GM19239 (cell line): ENCODE measurements at places on chromosomes 6 and 20.
A peak's percentile ranks its signal among the peaks of the same experiment; 100 is the strongest.

DNA sequence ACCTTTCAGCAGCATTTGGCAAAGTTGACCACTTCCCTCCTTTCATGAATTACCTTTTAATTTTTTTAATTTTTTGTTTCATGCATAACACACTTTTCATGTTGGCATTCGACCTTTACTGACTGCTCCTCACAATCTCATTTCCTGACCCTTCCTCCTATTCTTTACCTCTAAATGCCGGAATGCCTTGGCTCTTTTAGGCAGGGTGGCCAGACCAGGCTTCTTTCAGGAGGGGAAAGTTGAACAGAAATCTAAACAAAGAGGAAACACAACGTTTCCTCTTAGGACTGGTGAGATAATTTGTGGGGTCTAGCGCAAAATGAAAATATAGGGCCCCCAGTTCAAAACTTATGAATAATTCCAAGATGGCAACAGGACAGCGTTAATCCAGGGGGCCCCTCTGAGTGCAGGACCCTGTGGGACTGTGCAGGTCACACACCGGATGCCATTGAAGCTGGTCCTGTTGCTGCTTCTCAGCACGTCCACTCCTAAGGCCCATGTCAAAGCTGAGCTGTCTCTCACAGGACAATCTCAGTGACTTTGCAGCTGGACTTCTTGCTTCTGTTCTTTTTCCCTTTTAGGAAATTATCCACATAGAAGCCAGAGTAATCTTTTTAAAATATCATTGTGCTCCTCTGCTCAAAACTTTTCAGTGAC is 313.8 kb downstream of the HDGFL1 start:
- no peak for DNase-seq

DNA sequence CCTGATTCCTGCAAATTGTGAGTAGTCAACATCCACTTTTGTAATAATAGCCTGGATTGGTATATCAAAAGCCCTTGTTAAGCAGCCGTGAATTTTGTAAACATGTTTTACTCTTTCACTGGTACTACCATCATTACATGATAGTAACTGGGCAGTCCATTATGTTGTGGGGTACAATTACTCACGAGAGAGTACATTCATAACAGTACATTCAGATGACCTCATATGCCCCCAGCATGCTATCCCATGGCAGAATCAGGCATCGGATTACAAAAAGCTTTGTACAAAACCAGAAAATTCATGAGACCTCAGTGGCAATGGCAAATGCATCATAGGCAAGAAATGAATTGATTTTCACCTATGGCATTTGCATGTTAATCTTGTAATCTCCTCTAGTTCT is 166.2 kb downstream of the EPM2A start:
- no peak for DNase-seq

DNA sequence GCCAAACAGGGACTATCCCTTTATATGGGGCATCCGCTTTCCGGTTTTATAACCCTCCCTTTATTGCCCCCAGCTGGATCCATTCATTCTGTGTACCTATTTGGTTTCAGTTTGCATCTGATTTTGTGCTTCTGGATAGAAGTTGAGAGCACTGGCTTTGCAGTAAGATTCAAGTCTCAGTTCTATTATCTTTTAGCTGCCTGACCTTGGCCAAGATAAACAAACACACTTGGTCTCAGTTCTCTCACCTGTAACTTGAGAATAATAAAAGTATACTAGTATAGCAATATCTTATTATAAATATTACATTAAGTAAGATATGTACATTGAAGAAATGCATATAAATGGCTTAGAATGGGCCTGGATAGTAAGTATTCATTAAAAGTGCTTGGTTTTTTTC is 182.4 kb upstream of the TSHZ2 start:
- DNase-seq, result no peak

- DNase-seq, result no peak
Observed at GRCh38 chr6:43275801-43276576, 22.1 kb upstream of the SLC22A7 start.

GRCh38 chr6:10098756-10099528 is 315.9 kb downstream of the TFAP2A start:
- no peak for DNase-seq

GRCh38 chr20:60262967-60263603 is 304.9 kb downstream of the CDH26 start:
- DNase-seq, result peak; percentile 44
